Germinal center (tissue), 1 donor: ENCODE measurements at places on chromosomes 7 and 10.

- peak; percentile 27 for DNase-seq
Observed at GRCh38 chr10:3622845-3623621, 162.0 kb downstream of the KLF6 start.

DNA sequence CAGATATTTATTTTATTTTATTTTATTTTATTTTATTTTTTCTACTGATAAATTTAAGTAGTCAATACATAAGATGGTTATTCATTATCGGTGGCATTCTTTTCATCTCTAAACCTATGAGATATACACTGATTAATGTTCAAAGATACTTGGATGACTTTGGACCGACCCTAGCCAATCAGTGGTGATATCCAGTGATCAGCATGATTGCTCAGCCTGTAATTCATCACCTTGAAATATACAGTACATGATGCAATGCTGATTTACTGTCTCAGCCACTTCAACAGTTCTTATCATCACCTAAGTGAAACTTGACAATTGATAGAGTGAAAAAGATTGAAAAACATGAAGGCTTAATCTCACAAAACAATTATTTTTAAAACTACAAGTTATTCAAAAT is 1651.0 kb downstream of the REEP3 start:
- DNase-seq: no peak

- DNase-seq: no peak
Observed at GRCh38 chr10:129628823-129629222, 161.8 kb downstream of the MGMT start.

GRCh38 chr7:725223-726005 is 1.1 kb upstream of the DNAAF5 start:
- no peak for DNase-seq

- DNase-seq: no peak
Observed at GRCh38 chr7:22894546-22894945, 71.9 kb upstream of the TOMM7 start.

- DNase-seq: no peak
Observed at GRCh38 chr7:27097686-27098577, 2.1 kb upstream of the HOXA1 start.

- peak; percentile 36 for DNase-seq
Observed at GRCh38 chr7:22551768-22552513, 52.0 kb upstream of the STEAP1B start.

DNA sequence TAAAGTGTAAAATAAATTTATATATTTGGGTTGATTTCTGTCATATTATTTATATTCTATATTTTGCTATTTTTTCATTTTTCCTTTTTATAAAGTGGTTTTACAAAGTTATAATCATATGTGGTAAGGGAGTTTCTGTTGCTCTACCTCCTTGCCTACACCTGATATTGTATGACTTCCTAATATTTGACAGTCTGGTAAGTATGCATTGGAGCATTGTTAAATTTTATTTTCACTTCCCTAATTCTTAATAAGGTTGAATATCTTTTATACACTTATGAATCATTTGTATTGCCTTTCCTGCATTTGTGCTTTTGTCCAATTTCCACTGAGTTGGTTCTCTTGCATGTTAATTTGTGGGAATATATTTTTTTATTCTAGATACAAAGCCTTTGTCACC is 492.4 kb downstream of the GRID1 start:
- DNase-seq: peak; percentile 61

GRCh38 chr7:84196084-84196503 is 1.5 kb upstream of the SEMA3A start:
- no peak for DNase-seq

DNA sequence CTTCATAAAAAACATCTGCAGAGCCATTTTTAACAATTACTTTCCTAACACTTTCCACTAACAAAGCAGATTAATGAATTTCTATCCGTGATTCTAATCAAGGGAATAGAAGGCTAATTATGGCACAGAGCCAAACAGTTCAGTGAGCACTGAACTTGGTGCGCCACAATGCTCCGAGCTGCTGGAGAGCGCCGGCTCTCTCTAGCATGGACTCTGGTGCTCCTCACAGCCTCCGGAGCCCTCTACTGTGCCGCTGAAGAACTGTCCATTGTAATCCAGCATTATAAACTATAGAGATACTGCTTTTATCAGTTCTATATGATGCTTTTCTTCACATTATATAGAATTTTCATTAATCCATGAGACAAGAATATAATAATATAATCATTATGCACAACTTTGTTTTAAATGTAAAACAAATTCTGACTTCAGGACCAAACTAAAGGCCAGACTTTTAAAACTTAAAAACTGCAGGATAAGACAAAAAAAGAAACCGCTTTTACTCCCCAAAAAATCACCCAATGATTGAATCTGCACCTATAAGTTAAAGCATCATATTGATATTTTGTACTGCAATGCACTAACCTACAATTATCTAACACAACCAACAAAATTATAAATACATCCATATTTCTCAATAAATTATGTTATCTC is 123.6 kb downstream of the RNF32 start:
- DNase-seq: no peak

- DNase-seq: no peak
Observed at GRCh38 chr10:51709324-51709972, 10.1 kb upstream of the CSTF2T start.

DNA sequence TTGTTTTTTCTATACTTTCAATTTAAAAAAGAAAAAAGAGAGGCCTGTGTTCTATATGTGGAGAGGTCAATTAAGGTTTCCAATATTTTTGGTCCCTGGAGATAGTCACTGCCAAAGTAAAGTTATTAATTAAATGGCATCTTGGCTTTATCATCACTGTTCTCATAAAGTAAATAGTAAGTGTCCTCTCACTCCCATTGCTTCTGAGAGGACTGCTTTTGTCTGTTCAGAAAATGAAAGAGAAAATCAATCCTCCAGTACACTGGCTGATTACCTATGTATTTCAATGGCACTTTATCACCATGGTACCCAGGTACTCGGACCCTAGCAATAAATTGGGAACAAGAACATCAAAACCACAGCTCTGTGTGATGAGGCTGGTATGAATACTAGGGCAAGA is 94.0 kb downstream of the RNLS start:
- DNase-seq: no peak

DNA sequence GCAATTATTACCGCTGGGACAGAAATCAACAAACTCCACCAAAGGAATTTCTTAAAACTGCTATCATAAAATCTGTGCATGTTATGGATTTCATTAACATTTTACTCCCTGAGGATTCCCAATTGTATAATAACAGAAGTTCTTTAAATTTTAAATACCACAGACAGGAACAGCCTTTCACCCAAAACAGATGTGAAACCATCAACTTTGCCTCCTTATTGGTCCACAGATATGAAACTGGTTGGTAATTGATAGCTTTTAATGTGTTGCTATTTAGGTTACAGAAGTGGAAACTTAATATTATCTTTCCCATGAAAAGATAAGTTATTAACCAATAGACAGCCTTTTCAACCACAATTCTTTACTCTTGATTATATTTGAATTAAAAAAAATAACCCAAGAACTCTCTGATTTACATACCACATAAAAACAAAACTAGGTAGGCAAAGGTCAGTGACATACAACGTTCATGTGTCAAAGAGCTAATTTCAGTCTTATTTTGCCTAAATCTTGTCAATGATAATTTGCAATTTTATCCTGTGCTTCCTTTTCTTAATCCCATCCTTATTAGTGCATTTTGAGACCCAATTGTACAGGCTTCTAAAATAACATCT is 90.0 kb downstream of the NRP1 start:
- DNase-seq: no peak

DNA sequence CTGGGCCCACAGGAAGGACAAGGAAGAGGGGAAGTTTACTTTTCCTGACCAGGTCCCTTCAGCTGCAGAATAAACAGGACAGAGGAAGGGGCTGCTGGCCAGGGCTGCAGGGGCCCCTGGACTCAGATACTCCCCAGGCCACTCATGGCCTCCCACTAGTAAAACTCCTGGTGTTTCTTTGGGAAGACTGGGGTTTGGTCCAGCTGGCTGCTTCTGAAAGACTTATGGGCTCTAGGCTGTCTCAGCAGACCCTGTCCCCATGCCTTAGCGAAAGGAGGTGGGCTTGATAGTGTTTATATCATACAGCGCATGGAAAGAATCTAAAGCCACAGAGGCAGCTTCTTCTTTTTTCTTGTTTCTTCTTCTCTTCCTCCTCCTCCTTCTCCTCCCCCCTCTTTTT is 56.4 kb downstream of the PALD1 start:
- DNase-seq: no peak

DNA sequence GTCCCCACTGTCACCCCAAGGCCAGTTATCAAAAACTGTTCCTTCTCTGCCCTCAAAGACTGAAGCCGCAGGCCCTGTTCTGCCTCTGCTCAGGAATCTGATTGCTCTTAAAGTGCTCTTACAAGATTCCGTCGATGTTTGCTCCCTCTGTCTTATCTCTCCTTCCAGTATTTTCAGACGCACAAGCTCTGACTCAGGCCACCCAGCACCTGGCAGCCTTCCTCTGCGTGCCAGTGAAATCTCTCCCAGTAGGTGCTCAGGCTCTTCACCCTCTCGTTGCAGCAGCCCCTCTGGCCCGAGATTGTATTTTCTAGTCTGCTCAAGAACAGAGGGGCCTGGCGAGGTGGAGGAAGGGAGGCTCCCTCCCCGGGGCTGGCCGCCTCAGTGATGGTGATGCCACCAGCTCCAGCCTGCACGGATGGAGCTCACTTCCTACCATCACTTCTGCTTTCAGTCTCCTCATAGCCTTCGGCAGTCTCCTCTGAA is 276.2 kb downstream of the USP6NL start:
- peak; percentile 16 for DNase-seq

GRCh38 chr7:5396999-5397663 is 26.5 kb downstream of the TNRC18 start:
- peak; percentile 98 for DNase-seq

DNA sequence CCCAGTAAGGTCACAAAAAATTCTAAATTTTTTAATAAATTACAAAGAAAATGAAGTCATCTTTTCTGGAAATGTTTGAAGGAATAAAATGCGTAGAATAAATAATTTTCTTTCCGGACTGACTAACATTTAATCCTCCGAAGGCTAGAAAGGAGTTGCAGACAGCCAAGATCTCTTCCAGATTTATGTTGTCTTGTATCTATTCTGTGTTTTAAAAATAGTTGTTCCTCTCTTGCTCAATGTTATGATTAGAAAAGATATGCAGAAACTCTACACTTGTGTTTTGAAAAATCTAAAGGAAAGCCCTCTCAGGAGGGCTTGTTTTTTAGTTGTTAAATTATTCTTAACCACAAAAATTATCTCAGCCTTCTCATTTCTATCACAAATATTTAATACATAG is 70.7 kb downstream of the MACC1 start:
- DNase-seq: no peak

DNA sequence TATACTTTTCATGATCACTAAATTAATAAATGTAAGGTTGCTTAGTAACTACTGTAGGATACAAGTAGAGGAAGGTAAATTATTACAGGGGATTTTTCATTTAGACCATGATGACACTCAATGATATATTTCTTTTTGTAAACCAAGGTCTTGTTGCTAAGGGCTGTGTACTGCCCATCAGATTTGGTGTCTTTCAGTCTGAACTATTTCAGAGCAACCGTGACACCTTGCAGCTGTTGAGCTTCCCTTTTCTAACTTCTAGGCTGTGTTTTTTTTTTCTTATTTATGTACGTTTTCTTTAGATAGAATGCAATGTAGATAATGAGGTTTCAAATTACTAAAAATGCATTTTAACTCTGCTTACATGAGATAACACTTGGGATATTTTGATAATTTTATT is 292.0 kb upstream of the MBL2 start:
- DNase-seq: no peak

DNA sequence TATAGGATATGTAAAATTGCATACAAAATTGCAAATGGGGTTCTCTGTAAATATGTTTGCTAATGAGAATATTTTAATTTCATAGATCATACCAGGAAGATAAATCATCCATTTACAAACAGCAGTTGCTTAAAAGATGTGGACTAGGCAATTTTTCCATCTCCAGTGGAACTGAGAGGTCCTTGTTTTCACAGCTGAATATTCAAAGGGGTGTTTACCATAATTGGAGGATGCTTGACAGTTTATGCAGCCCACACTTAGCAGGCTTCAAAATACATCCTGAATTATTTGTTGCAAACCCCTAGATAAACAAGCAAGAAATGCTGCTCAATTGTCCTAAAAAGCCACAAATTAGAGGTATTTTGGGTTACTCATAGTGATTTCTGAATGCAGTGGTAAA is 69.9 kb downstream of the ADARB2 start:
- DNase-seq: no peak

DNA sequence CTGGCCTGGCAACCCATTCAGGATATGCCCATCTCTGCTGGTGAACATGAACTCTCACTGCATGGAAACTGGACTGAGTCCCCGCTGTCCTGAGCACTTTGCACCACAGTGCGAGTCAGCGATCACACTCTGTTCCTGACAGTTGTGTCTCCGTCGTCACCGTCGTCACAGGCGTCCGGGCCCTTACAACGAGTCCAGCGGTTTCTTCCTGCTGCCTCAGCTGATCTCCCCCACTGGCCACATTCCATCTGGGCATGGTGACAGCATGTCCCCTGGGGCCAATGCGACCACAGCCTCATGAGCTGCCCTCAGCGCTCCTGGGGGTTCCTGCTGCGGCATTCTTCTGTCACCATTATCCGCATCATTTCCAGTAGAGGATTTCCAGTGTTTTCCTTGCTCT is 76.8 kb upstream of the KLF6 start:
- no peak for DNase-seq

DNA sequence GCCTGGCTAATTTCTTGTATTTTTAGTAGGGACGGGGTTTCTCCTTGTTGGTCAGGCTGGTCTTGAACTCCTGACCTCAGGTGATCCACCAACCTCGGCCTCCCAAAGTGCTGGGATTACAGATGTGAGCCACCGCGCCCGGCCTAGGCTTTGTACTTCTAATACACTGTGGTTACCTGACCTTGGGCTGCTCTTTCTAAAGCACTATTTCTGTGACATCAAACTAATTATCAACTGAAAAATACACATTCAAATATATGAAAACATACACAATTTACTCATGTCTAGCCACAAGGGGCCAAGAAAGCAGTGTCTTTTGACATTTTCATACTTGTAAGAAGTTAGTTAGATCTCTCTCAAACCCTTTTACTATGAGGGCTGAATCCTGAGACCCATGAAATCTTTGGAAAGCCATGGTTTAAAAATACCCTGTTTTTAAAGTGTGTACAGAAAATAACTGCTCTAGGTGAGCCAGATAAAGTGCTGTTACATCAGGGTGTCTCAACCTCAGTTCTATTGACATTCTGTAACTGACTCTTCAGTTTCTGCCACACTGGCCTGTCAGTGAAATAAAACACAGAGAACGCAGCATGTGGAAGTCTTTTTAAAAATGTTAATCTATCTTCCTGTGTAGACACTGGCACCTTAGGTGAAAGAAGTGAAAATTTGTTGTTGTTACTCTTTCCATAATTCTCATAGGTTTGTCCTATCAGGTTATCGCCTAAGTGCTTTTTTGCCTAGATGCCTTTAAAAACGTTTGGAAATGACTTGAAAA is 58.8 kb downstream of the CREM start:
- no peak for DNase-seq

GRCh38 chr10:20552382-20552781 is 344.7 kb downstream of the NEBL start:
- no peak for DNase-seq

DNA sequence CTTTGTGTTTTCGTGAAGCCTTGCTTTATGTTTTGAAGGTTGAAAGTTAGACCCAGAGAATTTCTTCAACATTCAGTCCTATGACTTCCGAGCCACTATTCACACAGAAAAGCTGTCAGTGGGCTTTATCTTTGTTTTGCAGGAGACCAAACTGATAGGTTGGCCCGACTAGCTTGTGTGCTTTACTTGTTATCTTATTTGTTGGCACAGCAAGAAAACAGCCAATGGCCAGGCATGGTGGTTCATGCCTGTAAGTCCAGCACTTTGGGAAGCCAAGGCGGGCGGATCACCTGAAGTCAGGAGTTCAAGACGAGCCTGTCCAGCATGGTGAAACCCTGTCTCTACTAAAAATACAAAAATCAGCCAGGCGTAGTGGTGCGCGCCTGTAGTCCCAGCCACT is 16.0 kb upstream of the GDI2 start:
- no peak for DNase-seq
